CD4-positive, alpha-beta T cell treated with Interleukin-1 beta for 1 hour (primary cell): ENCODE measurements at places on chromosomes 13 and 19.

GRCh38 chr19:47226426-47227351 lies 4.3 kb downstream of the BBC3 start:
- peak; percentile 83 for DNase-seq

- DNase-seq, result no peak
Measured at GRCh38 chr13:106916329-106916976, 348.5 kb upstream of the ARGLU1 start.

GRCh38 chr13:111622051-111622531 lies 301.6 kb downstream of the TEX29 start:
- no peak for DNase-seq

DNA sequence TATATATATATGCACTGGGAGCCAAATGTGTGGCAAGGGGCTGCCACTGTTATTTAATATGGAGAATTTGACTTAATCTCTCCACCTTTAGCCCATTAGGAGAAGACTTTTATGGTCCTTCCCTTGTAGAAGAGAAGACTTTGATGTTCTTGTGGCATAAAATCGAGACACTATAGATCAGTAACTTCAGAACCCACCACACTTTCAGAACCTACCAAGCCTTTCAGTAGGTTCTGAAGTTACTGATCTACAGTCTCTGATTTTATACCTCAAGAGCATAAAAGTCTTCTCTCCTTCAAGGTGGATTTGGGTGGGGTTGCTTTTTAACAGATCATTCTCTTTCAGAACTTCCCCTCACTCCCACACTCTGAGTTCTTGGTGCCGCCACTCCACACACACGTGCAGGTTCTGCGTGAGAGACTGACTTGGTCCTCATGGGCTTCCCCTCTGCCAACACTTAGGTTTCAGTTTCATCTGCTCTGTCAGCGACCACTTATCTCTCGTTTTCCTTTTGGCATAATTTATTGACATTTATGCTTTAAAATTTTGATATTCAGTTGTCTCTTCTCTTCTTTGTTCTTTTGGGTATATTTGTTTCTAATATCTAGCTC lies 213.4 kb upstream of the PCDH17 start:
- DNase-seq, result no peak

DNA sequence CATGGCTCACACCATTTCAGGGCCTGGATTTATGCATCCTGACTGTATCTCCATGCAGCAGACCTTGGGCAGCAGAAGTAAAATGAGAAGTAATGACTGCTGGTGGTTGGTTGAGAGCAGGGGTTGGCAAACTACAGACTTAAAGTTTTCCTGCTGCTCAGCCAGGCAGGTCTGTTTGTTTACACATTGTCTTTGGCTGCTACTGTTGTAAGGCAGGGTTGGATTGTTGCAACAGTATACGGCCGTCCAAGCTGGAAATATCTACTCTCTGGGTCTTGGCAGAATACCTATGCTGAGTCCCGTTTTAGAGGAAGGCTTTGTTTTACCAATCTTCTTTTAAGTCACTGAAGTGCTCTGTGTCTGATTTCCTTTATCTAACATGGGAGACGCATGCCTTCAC lies 13.5 kb downstream of the SNRNP70 start:
- no peak for DNase-seq

DNA sequence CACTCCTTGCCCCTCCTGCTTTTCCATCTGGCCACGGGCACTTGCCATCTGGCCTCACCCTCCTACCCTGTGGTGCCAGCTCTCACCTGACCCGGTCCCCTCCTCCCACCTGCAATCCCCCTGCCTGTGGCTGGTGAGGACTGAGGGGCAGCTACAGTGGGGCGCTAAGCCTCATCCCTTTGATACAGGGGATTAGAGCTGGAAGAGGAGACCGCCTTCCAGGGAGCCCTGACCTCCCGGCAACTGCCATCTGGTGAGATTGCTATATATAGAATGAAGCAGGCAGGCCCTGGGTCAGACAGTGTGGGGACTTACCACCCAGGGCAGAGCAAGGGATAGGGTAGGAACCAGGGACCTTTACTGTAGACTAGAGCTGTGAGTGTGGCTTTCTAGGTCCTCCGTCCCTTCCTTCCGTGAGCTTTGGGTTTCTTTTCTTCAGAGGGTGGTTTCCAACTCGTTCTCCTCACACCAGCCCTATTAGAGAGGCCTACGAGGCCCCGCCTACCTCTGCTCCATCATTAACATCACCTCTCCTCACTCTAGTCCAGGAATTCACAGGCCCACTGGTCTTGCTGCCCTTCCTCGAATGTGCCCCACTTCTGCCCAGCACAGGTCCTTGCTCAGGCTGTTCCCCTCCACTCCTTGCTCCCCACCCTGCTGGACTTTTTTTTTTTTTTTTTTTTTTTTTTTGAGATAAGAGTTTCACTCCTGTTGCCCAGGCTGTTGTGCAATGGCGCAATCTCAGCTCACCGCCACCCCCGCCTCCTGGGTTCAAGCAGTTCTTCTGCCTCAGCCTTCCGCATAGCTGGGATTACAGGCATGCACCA lies 7.7 kb downstream of the KASH5 start:
- no peak for DNase-seq

DNA sequence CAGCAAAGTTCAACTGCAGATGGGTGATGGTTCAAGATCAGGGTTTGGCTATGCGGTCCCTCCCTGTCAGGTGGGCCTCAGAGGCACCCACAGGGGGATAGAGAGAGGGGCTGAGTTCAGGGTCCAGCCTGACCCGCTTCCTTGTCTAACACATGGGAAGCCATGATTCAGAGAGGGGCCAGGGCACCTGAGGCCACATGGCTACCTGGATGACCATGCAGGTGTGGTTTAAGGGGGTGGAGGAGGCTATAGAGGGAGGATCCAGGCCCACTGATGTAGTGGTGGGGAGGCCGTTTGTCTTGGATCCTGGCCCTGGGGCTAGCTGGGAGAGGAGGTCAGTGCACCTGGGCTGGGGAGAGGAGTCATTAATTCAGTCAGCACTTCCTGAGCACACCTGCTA lies 56.7 kb downstream of the ZNF536 start:
- no peak for DNase-seq

GRCh38 chr19:15551293-15552004 lies 43.1 kb downstream of the CYP4F22 start:
- peak; percentile 70 for DNase-seq

- DNase-seq, result no peak
Measured at GRCh38 chr19:52602941-52603340, 32.9 kb downstream of the ZNF701 start.

GRCh38 chr13:20608438-20609020 lies 41.6 kb downstream of the IFT88 start:
- DNase-seq, result no peak

DNA sequence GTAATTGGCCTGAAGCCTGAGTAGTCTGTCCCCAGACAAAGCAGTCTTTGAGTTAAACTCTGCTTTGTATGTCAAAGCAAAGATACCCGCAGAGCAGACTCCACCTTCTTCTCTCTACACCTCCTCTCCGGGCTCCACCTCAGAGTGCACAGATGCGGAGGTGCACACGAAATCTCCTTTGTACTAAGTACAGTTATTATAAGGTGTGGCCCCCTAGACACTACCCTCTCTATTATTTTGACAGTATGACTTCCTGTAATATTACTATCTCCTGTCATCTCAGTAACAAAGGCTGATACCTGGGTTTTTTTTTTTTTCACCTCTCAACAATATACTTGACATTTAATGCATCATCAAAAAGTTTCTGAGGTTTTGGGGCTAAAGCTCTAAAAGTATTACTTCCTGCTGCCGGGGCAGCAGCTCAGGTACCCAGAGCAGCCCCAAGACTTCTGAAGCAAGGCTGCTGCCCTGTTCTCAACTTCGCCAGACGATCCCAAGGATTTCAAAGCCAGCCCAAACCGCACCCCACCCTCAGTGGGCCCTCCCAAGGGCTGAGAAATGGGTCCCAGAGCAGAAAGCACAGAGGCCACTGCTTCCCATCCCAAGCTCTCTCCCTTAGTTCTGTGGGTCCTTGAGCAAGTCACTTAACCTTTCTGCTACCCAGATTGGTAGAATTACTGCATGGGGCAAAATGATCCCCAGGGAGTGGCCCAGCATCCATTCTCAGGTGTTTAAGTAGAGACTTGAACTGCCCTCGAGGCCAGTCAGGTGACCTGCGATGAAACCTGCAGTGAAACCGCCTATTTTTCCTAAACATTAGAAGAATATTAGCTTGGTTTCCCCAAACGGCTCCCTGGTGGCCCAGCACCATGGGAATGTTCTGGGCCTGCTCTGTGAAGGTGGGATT lies 180.6 kb downstream of the FOXO1 start:
- peak; percentile 82 for DNase-seq

DNA sequence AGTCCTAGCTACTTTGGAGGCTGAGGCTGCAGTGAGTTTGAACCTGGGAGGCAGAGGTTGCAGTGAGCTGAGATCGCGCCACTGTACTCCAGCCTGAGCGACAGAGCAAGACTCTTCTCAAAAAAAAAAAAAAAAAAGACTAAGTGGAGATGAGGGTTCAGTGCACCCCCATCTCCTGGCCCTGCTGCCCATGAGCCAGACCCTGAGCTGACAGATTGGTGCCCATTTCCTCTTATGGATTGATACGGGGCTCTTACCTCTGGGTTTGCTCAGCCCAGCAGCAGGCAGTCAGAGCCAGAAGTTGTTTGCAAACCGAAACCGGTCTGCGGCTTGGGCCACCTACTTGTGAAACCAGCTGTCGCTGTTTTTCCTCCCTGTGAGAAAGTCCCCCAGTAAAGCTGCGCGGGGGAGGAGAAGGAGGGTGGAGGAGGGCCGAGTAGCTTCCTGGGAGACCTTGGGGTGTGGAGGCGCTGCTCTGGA lies 36.9 kb downstream of the ARRDC2 start:
- peak; percentile 83 for DNase-seq

GRCh38 chr13:60318186-60318585 lies 78.8 kb upstream of the TDRD3 start:
- no peak for DNase-seq
